ENCODE measurements at places on chromosomes 13 and 19. TPM values are rescaled to one million over a fixed set of nuclear protein-coding genes. Genes with fewer than 3 reads are reported as not detected.

Gene RSPH6A
- polyA plus RNA-seq: not detected

Gene CASP14
- not detected for polyA plus RNA-seq

Gene LILRA6
- 0.38 TPM for polyA plus RNA-seq

Gene CD33
- 2.6 TPM for polyA plus RNA-seq

DNA sequence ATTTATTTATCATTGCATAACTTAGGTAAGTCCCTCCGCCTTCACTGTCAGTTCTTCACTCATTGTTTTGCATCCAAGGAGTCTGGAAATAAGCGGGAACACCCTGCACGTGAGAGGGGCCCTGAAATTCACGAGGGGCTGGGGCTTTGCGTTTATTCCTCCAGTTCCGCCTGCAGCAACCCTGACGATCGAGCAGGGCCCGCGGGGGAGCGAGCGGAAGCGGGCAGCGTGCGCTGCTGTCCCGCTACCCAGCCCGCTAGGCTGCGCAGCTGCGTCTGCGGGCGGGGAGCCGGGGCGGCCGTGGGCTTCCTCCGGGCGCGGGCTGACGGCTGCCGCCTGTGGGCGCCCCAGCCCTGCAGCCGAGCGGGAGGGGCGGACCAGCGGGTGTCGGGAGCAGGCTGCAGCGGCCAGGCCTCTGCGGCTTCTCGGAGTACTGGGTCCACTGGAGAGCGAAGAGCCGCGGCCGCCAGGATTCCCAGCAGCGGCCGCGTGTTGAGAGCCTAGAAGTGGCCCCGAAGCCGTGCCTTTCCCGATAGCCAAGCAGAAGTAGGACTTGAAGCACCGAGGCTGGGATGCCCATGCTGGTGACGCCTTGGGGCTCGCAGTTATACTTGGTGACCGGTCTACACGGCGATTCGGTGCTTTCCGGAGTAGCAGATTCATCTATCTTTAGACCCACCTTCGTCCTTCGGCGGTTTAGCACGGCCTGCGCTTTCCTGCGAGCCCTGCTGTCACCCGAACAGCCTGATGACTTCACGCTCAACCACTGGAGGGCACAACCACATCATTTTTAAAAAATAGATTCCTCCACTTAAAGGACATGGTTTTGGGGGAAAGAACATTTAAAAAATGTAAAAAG, 32.9 kb upstream of the SACS start:
- DNase-seq: peak; percentile 65

DNA sequence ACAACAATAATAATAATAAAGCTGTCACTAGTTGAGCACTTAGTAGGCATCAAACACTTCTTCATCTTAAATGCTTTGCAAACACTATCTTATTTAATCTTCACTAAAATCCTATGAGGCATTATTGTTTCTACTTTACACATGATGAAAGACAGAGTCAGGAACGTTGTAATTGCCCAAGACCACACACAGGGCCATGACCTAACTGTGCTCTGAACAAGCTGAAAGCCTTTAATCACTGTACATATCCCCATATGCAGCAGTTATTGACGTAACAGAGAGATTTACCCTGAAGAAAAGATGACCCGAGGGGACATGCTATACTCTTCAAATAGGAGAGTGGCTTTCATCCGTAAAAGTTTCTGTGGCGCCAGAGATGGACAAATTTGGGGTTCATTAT, 53.0 kb downstream of the SACS start:
- DNase-seq: no peak

- DNase-seq: no peak
Measured at GRCh38 chr13:112955271-112955937, 13.6 kb upstream of the MCF2L start.

GRCh38 chr19:47839913-47840312, 18.2 kb downstream of the CRX start:
- DNase-seq: peak; percentile 13

GRCh38 chr13:99264051-99264450, 5.9 kb upstream of the GPR18 start:
- no peak for DNase-seq

DNA sequence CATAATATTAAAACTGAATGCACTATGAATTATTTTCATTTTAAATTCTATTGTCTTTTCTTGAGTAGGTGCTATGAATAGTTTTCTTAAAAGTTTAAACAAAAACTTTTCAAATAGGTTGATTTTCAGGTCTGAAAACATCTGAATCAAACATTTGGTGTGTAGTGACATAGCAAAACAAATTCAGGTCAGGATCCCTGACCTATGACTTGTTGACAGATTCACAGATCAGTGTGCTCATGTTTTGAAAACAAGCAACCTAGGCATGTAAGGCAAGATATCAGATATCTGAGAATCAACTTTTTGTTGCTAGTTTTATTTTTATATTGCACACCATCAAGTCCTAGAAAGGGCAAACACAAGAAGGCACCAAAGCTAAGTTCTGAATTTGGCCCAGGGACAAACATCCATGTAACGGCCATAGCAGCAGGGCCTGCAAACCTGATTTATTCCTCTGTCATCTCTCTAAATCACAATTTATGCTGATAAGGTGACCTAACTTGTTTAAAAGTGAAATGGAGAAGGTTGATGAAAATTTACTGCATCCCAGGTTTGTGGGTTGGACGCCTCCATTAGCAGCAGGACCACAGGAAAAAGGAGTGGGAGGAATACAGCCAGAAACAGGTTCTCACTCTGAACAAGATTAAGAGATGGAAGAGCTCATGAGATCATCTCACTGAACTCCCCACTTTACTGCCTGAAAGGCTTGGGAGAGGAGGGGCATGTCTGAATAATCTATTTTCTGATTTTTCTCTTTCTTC, 337.7 kb downstream of the KCNRG start:
- DNase-seq: no peak

Data from left renal cortex interstitium (tissue), 4 donors.